Foreskin keratinocyte (primary cell): ENCODE measurements at places on chromosomes 5 and 9.

DNA sequence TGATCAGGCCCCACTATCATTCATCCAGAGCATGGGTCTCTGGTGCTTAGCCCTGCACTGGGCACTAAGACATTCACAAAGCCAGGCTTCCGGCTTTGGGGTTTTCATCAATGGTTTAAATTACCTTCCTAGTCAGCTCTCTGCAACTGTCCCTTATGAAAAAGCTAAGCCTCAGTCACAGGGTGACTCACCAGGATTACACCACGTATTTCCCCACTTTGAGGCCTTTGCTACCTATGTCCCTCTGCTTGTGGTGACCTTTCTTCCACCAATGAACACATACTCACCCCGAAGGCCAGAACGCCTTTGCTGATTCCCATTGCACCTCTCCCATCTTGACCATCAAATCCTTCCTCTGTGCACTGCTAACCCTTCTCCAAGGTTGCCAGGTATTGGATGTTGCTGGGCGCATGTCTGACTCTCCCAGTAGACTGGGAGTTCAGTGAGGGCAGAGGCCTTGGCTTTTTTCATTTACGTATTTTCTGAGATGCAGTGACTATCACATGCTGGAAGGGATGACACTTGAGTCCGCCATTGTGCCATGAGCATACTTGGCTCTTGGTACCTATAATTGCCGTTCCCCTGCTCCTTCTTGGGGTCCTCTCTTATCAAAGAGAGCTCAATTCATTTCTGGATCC lies 58.7 kb upstream of the TNFSF8 start:
- peak; percentile 13 for DNase-seq

GRCh38 chr5:151708126-151708525 lies 21.4 kb upstream of the SPARC start:
- DNase-seq: no peak

GRCh38 chr5:52893105-52893504 lies 96.0 kb upstream of the ITGA2 start:
- no peak for DNase-seq

GRCh38 chr9:84317563-84317962 lies 23.0 kb downstream of the SLC28A3 start:
- DNase-seq: no peak
